ENCODE measurements at places on chromosomes 1 and 21.

DNA sequence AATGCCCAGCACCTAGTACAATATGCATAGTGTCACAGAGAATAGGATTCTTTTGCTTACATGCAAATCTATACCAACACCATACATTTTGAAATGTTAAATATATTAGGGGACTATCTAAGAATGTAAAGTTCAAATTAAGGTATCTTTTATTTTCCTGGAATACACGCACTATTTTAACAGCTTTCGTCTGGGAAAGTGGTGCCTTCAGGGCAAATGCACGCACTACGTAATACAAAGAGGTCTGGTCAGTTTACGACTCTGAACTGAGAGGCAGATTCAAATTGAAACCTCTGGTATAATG lies 931 bp downstream of the FUBP1 start:
- DNase-seq: no peak

GRCh38 chr1:233140974-233141373 lies 154.6 kb downstream of the PCNX2 start:
- no peak for DNase-seq

- no peak for DNase-seq
Measured at GRCh38 chr21:25578056-25578961, 29.0 kb downstream of the MRPL39 start.

DNA sequence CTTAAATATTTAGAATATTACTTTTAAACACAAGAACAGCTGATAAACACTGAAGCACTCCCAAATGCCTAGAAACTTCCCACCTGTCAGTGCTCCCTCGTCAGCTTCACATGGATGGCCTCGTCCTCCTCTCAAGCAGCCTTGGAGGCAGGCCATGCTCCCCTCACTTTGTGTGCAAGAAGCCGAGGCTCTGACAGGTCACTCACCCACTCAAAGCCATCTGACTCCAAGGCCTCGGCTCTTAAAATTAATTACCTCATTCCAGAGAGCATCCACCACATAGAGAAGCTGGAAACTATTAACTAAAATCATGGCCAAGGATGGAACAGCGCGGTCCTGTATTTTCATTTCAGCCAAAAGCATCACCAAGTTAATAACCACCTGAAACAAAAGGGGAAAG lies 17.8 kb downstream of the LBR start:
- no peak for DNase-seq

DNA sequence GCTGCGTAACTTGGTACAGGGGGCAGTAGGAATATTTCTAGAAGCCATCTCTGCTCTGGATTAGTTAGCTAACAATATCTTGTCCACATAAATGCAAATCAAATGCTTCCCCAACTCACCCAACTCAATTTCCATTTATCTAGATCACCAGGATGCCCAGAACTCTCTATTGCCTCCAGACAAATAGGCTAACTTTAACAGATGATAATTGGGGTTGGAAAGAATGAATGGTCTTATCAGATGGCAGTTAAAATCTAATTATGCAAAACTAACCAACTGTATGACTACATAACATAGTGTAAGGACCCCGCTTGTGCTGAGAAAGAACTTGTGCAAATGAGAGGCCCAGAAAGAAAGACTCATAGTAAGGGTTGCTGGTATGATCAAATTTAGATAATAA lies 1024.8 kb downstream of the PLA2G4A start:
- no peak for DNase-seq

DNA sequence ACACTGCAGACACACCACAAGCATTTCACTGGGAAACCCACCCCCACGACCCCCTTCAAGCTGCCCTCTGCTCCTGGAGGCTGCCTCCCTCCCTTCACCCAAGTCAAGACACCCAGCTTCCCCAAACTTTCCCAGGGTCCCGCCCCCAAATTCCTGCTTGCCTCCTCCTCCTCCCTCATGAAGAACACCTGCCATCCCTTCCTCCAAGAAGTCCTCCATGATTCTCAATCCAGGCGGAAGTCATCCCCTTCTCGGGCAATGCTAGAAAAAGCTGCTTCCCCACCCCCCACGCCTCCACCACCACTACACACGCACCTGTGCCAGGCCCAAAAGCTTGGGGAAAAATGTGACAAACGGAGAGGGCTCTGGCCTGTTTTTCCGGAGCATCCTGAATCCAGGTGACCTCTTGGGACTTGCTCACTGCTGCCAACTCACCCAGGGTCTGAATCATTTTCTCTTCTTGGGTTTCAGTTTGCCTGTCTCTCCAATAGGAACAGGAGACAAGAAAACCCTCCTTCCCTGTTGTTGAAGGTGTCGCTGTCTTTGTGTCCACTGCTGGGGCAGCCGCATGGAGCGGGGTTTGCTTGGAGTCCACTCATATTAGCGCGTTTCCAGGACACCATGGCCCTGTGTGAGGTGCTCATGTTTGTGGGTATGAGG lies 101.0 kb upstream of the CASZ1 start:
- DNase-seq: no peak

GRCh38 chr1:64790832-64791487 lies 46.1 kb downstream of the RAVER2 start:
- no peak for DNase-seq

DNA sequence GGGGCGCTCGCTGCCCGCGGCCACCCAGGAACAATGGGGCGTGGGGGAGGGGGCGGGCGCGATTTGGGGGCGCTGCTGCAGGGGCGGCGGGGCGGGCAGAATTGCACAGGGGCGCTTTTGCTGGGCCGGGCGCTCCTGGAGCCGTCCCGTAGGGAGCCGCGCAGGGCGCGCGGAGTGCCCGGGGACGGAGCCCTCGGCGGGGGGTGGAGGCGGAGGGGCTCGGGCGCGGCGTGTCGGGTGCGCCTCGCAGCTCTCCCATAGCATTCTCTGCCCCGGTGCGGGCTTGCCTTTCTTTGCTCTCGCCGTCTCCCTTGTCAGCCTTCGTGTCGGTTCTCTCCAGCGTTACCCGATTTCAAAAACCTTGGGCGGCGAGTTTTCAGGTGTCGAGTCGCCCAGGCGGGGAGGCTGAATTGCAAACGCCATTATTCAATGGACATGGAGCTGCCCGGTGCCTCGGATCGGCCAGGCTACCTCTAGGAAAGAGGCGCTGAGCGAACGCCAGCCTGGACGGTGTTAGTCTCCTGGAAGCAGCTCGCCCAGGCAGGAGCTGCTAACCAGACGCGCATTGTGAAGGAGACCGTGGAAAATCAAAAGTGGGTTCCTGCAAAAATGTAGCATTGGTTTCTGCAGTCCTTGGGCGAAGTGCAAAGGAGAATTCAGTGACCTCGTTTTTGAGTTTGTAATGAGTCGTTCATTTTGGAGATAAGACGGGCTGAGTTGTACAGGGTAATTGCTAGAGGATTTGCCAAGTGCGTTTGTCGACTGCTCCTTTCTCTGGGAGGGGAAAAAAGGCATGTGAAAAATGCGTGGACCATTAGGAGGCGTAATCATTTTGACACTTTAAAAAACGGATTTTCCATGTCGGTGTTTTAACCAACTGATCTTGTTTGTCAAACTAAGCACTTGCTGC lies 626 bp downstream of the CXADR start:
- no peak for DNase-seq

- no peak for DNase-seq
Measured at GRCh38 chr1:60865166-60865565, 217.2 kb upstream of the NFIA start.

DNA sequence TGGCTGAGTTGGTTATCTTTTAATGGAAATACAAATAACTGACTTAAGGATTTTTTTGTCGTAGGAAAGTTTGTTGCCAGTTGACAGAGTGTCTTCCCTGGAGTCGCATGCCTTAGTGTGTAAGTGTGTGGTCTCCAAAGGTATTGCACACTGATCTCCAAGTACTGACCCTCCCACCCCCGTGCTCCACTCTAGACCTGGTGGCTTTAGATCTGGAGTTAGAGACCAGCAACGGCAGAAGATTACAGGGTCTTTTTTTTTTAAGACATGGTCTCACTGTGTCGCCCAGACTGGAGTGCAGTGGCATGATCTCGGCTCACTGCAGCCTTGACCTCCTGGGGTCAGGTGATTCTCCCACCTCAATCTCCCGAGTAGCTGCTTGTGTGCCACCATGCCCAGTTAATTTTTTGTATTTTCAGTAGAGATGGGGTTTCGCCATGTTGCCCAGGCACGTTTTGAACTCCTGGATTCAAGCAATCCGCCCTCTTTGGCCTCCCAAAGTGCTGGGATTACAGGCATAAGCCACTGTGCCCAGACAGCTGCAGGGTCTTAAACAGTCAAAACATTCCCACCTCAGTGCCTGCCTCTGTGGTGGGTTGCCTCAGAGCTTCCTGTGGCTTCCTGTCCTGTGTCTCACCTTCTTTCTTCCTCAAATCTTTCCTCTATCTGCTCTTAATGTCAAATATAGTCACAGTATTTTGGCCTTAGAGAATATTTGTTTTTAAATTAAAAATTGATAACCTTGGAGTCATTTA lies 6.9 kb downstream of the TRAPPC10 start:
- no peak for DNase-seq

DNA sequence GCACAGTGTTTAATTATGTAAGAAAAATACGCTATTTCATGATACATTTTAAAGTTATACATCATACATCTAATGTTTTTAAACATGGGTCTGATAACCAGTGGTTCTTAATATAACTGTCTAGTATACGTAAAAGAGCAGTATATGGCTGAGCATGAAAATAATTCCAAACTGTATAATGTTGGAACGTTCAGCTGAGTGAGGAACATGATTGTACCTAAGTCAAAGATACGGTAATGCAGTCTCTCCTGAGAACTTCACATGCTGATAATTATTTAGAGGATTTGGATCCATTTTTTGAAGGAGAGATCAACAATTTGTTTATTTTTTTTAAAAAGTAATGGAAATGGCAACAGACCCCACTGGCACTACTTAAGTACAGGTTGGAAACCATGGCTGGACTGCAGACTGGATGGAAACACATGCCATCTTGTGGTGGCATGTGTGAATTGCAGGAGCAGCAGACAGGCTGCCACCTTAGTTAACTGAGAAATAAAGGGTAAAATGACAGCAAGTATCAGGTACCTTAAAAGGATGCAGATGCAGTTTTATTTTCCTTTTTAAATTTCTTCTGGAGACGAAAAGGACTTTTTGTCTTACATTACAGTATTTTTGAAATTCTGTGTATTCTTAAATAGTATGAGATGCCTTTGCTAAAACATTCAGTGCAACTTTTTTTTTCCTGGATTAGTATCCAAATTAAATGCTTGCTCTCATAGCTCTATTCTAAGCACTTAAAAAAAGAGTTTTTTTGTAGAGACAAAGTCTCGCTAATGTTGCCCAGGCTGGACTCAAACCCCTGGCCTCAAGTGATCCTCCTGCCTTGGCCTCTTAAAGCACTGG lies 73.8 kb downstream of the MTR start:
- DNase-seq: no peak

- DNase-seq: no peak
Measured at GRCh38 chr1:185720633-185721272, 13.4 kb upstream of the HMCN1 start.

- DNase-seq: no peak
Measured at GRCh38 chr1:68301471-68302001, 69.2 kb upstream of the WLS start.

- no peak for DNase-seq
Measured at GRCh38 chr1:66549017-66549416, 15.1 kb downstream of the SGIP1 start.

DNA sequence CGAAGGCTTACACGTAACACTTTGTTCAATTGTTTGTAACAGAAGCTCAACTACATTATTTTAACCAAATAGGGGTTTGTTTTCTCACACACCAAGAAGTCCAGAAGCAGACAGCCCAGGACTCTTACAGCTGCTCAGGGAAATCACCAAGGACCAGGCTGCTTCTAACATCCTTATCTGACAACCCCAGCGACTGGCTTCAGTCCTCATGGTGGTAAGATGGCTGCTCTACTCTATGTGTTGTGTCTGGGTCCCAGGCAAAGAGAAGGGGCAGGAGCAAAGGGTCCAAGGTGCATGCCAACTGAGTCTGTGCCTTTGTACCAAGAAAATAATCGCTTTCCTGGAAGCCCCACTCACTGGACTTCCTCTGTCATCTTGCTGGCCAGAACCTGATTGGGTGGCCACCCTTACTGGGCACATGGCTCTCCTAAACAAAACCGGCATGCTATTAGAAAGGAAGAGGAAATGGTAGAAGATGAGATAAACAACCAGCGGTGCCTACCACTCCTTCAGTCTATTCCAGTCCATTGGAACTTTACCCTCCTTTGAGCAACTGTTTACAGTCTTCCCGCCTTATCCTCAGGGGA lies 34.1 kb upstream of the LRRC8D start:
- no peak for DNase-seq

DNA sequence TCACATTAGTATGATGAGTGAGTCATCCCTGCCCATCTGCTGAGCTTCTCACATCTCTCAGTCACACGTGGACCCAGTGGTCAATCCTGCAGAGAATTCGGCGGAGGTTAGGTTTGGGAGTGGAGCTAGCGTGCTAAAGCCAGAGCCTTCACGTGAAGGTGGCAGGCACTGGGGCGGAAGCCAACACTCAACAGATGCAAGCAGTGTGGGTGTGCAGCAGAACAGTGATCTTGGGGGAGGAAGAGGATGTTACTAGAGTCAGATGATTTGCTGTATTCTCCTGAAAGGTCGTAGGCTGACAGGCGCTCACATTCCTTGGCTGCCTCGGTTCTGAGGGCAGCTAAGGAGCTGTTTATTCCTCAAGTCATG lies 6.7 kb downstream of the C1orf115 start:
- DNase-seq: no peak

GRCh38 chr1:59452026-59452425 lies 155.1 kb downstream of the FGGY start:
- DNase-seq: no peak

GRCh38 chr1:40801742-40802077 lies 18.1 kb downstream of the KCNQ4 start:
- no peak for DNase-seq

DNA sequence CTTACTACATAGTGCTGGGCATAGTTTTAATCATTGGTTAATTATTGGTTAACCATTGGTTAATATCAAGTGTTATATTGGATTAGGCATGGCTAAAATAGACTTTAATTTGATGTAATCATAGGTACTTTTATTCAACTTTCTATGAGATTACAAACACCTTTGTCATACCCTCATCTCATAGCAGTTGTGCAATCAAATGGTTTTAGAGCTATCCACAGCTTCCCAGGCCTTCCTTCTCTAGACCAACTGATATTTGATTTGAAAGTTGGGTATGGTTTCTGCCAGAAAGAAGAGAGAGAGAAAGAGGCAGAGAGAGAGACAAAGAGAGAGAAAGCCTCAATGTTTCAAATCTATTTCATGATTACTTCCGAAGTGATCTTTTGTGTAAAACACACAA lies 9.6 kb upstream of the RGS1 start:
- DNase-seq: no peak

- DNase-seq: no peak
Measured at GRCh38 chr1:63886340-63886739, 112.5 kb downstream of the ROR1 start.

GRCh38 chr1:41291195-41291594 lies 49.1 kb upstream of the SCMH1 start:
- DNase-seq: no peak

DNA sequence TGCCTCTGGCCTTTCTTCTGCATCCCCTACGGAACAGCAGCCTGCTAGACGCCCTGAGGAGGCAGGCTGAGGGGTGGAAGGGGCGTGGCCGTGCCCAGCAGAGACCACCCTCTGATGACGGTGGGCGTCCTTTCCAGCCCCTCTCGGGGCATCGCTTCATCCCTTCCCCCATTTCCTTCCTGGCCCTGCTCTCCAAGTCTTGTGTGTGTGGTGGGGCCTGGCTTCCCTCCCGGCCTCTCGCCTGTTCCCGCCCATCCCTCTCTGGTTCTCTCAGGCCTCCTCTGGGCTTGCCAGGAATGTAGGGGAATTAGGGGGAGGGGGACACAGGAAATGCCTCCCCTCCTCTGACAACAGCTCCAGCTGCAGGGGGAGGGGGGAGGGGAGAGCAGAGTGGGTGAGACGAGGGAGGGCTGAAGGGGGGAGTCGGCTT lies 51.1 kb downstream of the SKI start:
- no peak for DNase-seq

- DNase-seq: no peak
Measured at GRCh38 chr1:75672528-75673393, 51.7 kb upstream of the ACADM start.
